ENCODE measurements at places on chromosomes 7 and 10.

GRCh38 chr7:118836933-118837332, 612.4 kb downstream of the ANKRD7 start:
- DNase-seq = peak; percentile 5

- DNase-seq = no peak
These were observed 25.0 kb downstream of the ESYT2 start for GRCh38 chr7:158804335-158804734.

DNA sequence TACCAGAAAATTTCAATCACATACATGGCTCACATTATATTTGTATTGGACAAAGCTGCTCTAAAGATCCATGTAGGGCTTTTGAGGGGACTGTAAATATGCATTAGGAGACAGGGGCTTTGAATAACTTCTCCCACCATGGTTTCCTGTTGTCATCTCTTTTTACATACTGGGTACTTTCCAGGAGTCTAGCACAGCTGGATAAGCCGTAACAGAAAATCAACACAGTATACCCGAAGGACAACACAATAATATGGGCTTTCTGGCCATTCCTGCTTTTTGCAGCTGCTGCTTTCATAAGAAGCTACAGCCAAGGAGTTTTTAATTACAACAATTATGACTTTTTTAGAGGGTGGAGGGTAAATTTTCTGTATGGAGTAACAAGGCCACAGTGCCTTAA, 63.4 kb upstream of the SRPK2 start:
- DNase-seq = no peak

DNA sequence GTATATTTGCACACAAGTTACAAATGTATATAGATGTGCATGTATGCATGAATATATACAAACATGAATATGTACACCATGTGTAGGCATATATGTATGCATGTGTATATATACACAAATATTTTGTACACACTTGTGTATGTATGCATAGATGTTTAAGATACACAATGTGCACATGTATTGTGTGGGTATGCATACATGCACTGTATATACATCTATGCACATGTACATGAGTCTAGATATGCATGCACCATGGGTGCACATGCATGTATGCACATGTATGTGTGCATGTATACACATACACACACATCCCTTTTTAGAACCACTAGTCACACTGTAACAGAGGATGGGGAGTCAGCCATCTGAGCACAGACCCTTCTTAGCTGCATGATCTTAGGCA, 249.4 kb downstream of the COBL start:
- no peak for DNase-seq

GRCh38 chr7:55556031-55556430, 16.3 kb downstream of the VOPP1 start:
- DNase-seq = no peak

- no peak for DNase-seq
These were observed 48.6 kb downstream of the MCU start for GRCh38 chr10:72740528-72740927.

DNA sequence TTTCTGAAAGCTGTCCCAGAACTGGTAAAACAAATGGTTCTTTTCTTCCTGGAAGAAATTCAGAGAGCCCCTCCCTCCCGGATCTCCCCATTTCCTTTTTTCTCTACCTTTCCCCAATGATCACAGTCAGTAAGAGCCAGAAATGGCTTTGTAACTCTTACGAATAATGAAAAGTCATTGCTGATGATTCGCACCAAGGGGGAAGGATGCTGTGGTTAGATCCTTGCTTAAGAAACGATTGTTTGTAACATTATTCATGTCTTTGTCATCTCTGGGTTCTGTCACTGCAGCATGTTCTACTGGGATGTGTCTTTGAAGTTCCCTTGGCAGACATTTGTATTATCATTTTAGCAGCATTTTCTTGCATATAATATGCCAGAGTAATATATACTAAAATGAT, 138.9 kb downstream of the CACNB2 start:
- DNase-seq = no peak

DNA sequence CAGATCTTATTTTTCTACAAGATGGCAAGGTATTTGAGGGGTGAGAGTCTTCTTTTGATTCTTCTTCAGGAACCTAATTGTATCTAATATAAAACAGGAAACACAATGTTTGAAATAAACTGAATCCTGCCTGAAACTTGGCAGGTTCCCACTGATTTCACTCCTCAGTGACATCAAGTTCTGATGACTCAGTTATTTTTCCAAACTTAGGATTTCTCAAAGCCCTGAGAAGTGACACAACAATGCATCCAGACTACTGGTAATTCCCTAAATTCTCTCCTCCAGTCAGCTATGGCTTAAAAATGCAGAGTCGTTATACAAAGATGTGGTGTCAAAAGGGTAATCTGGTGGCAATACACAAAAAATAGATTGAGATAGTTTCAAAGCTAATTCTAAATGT, 80.9 kb downstream of the ABLIM1 start:
- DNase-seq = no peak

GRCh38 chr7:66928388-66928787, 7.4 kb downstream of the TMEM248 start:
- no peak for DNase-seq

GRCh38 chr7:4014346-4015050, 667.6 kb upstream of the FOXK1 start:
- DNase-seq = no peak

DNA sequence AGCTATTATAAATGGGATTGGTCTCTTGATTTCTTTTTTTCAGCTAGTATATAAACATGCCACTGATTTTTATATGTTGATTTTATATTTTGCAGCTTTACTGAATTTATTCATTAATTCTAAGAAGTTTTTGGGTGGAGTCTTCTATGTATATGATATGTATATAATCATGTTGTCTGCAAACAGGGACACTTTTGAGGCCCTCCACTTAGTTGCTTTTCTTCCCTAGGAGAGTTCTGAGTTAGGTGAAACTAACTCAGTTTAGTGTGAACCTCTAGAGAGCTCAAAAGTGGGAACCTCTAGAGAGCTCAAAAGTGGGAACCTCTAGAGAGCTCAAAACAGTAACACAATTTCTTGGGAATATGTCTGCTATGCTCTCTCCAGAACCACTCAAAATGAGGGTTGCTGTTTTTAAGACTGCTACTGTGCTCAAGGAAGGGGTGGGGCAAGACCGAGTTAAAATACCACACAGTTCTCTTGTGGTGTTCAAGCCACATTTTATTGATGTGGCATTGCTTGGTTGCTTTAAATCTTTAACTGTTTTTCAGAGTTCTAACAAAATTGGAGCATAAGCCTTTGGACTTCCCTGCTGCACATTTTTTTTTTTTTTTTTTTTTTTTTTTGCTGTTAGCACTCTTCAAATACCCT, 13.2 kb downstream of the CCDC7 start:
- no peak for DNase-seq

DNA sequence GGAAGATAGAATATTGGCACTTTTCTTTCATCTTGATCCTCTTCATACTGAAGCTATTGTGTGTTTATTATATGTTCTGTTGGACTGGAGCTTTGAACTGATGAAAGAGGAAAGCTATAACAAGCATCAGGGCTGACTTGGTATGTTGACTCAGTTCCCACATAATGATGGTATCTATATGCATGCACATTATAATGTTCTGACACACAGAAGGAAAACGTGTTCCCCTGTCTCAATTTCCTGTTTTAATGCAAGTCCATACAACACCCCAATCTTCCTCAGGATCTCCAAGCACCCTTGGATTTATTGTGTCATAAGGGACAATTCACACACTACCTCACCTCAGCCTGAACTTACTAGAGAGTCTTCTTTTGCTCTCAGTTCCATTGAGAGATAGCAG, 8.3 kb upstream of the WASL start:
- DNase-seq = no peak

DNA sequence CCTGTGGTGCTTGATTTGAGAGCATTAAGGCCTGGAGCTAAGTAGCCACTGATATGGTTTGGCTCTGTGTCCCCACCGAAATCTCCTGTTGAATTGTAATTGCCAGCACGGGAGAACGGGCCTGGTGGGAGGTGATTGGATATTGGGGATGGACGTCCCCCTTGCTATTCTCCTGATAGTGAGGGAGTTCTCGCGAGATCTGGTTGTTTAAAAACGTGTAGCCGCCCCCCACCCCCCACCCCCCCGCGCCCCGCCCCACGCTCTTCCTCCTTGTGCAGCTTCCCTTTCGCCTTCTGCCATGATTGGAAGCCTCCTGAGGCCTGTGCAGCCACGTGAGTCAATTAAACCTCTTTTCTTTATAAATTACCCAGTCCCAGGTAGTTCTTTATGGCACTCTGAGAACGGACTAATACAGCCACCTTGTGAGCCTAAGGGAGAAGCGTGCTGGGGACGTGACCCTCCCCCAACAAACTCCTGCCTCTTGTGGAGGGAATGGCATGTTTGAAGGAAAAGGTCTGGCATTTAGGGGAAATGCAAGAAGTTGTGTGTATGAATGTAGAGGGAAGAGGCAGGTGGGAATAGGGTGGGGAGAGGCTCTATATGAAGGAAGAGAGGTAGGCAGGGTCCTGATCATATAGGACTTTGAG, 118.0 kb upstream of the KMT2C start:
- DNase-seq = no peak

GRCh38 chr7:50762337-50762736, 20.4 kb downstream of the GRB10 start:
- no peak for DNase-seq

DNA sequence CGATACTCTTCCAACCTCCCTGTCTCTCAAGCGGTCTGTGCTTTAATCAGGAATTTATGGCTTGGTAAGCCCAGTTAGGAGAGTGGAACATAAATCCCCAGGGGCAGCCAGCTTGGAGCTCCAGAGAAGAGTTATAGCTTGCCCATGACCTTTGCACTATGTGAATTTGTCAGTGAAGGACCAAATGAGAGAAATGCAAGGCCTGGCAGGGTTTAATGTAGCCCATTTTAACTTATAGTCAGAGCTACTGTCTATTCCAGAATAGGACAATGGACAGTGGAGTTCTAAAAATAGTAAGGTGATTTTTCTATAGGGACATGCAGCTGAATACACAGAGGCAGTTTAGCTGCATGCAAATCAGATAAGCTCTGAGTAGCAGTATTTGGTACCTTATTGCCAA, 142.6 kb upstream of the CAV2 start:
- no peak for DNase-seq

GRCh38 chr7:81135324-81135723, 216.5 kb upstream of the SEMA3C start:
- no peak for DNase-seq

DNA sequence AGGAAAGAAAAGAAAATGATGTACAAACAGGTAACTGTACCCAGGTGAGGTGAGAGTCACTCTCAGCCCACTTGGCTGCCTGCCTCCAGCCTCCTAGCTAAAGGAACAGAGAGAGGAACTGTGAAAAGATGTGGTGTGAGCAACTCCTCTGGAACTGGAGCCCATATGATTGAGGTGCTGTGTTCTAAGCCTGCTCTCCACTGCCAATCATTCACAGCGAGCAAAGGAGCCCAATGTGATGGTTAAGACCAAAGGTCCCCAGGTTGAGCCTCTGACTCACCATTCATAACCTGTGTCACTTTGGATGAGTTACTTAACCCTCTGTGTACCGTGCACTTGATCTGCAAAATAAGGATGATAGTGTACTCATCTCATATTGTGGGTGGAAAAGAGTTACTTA, 868.1 kb upstream of the AUTS2 start:
- no peak for DNase-seq

DNA sequence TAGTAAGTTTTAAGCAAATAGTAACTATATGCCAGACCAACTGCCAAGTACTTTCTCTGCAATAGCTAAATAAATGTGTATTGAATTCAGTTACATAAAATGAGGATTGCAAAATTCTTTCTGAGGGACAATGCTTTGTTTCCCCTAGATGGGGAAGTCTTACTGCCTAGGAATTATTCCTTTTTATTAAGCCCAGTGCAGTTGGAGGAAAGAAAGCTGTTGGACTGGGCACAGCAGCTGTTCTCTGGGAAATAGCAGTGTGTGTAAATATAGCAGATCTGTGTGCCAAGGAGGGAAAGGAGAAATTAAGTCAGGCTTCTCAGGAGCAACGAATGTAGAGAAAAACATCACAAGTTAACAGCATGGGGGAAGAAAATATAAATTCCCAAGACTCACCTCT, 77.1 kb downstream of the SEC23IP start:
- DNase-seq = no peak

DNA sequence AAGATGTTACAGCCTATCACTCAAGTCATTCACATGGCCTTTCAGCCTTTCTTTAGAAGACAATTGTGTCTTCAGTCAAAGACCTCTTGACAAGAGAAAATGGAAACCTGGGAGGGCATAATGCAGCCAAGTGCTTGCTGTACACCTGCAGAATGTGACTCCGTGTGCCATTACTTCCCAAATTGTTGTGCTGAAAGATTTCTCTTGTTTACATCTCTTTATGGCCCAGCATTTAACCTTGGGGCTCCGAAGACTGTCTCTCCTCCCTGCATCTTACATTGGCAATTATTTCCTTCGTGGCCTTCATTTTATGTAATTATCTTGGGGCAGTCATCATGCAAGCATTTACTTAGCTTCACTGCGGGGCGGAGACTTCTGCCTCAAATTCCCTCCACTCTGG, 287.0 kb downstream of the TCF7L2 start:
- DNase-seq = no peak

GRCh38 chr7:99016196-99016595, 127.7 kb downstream of the SMURF1 start:
- no peak for DNase-seq

DNA sequence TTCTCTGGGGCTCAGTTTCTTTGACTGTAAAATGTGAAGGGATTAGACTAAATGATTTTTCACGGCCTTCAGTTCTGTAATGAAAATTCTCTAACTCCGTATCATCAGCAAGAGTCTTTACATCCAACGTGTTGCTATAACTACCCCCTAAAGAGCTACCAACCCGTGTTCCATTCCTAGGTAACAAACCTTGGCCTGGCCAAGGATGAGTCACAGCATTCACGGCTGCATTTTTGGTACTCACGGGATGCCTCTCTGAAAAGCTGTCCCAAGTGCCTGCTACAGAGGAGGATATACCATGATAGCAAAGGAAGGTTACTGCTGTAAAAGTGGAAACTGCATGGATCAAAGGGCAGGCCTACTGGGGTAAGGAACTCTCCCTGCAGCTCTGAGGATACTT, 5.9 kb downstream of the LRRC4 start:
- no peak for DNase-seq

DNA sequence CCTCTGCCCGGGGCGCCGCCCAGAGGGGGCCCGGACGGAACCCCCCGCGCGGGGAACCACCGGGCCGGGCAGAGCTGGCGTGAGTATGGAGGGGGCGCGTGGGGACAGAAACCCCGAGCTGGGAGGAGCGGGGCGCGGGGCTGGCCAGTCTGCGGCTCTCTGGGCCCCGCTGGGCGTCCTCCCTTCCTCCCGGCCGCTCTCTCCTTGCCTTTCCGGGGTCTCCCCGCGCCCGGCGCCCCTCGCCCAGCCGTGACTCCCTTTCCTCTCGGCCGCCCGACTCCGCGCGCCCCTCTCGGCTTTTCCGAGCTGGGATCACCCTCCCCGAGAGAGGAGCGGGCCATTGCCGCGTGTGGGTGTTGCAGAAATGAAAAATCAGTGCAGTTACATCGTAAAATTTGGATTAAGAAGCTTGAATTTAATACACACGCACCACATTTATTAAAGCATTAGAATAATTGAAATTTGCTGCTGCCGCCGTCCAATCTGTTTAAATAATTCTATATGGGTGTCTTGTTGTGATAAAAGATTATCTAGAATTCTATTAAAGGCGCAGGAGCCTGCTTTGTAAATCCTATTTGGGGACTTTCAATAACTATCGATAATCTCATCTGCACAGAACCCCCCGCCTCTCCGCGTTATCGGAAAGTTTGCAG, 9.1 kb downstream of the UNCX start:
- DNase-seq = no peak

Measured in GM13977 (cell line).